Stimulated activated CD8-positive, alpha-beta memory T cell treated with anti-CD3 and anti-CD28 coated beads, Interleukin-7, amount 100 ng/mL, for 48 hours (primary cell): ENCODE measurements at places on chromosomes 7 and 10.

DNA sequence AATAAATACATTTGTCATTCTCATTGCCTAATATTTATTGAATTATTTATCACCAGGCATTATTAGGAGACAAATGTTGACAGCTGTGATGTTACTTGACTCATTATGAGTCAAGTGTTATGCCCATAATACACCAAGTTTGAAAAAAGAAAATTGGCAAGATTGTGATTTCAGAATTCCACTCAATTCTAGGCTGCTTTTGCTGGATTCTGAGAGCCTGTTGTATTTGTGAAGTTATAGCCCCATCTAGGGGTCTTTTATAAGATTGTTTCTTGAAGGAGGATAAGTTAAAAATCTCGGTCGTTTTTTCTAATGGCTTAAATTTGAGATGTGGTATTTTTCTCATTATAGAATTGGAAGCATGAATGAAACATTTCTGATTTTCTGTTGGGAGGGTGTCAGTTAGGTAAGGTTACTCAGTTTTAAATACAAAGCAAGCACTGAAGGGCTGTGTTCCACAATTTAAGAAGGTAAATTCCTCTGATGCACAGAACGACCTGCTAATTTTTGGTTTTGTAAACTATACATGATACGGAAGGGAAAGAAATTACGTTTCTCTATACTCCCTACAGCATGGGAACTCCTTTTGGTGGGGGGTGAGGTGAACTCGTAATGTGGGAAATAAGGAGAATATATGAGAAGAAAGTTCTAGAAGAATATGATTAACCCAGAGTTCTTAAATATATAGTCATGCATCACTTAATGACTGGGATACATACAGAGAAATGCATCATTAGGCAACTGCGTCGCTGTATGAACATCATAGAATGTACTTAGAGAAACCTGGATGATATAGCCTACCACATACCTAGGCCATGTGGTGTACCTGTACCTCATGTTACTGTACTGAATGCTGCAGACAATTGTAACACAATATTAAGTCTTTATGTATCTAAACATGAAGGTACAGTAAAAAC, 2.6 kb downstream of the STK31 start:
- no peak for DNase-seq

GRCh38 chr7:88664630-88665233, 94.8 kb upstream of the ZNF804B start:
- no peak for DNase-seq

DNA sequence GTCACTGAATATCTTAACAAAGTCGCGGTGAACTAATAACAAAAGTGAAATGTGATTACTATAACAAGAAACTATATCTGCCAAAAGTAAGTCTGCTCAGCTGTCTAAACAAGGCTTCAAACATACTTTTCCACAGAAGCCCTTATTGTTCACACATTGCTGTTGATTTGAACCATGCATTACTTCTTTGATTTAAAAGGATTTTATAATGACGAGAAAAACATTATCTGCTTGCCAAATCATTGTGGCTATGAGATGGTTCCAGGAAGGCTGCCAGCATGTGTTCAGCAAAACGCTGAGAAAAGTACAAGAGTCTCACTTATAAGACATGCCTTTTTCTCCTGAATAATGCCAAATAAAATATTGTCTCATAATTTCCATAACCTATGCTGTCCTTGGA, 24.4 kb downstream of the RNF133 start:
- no peak for DNase-seq

GRCh38 chr10:58644311-58644710, 131.6 kb downstream of the BICC1 start:
- DNase-seq, result no peak

GRCh38 chr10:88162852-88163251, 299.4 kb downstream of the PTEN start:
- no peak for DNase-seq

- DNase-seq, result no peak
These were observed 38.9 kb downstream of the JAKMIP3 start for GRCh38 chr10:132104471-132105301.

DNA sequence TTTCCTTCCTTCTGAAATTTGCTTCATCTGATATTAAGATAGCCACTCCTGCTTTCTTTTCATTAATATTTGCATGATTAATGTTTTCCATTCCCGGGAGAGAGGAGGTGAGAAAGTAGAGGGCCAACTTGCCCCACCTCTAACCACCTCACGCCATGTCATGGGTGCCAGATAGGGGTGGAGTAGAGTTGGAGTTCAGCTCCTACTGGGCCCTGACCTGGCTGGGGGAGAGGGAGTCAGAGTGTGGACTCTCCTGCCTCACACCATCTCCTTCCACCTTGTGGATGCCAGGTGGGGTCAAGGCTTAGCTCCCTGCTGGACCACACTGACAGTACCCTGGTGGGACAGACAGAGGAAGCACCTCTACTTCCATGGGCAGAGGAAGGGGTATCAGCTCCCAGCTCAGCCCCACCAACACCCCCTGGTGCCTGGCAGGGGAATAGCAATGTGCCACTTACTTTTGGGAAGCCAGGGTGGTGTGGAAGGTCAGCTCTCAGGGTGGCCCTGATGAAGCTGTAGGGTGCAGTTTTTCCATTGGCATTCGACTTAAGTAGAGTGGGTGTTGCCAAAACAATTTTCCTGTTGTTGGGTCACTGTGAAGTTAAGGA, 28.0 kb downstream of the CHST12 start:
- DNase-seq, result no peak

GRCh38 chr7:65317372-65317771, 56.3 kb upstream of the ZNF92 start:
- DNase-seq, result no peak

DNA sequence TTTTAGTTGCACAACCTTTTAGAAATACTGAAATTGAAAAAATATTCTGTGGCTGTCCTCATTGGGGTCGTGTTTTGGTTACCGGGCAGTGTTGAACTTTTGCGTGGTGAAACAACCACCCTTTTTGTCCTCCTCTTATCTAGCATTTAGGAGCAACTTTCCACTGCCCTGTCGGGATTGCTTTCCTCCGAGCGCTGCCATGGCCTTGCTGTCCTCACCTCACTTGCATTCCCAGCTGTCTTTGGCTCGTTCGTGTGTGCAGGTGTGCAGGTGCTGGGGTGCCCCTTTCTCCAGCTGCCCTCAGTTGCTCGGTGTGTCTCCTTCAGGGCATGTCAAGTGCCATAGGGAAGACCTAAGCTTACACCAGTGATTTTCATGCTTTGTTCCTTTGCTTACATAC, 116.9 kb upstream of the GJD4 start:
- DNase-seq, result no peak
